ENCODE measurements at places on chromosomes 2 and 18. TPM values are rescaled to one million over a fixed set of nuclear protein-coding genes. Genes with fewer than 3 reads are reported as not detected.
A peak's percentile ranks its signal among the peaks of the same experiment; 100 is the strongest.

Gene SLC19A3
- 36.4 TPM for total RNA-seq

Gene GAL3ST2
- total RNA-seq: 0.51 TPM

- H3K27me3 ChIP-seq: peaks cover 29% of the 10 kb centered on the region
- H3K4me3 ChIP-seq: no peak overlapping the region
- H3K36me3 ChIP-seq: no peaks in the 10 kb centered on the region
Observed at GRCh38 chr2:129379411-129379810, 600.1 kb upstream of the RAB6C start.

Gene RASGRP3
- not detected for total RNA-seq

DNA sequence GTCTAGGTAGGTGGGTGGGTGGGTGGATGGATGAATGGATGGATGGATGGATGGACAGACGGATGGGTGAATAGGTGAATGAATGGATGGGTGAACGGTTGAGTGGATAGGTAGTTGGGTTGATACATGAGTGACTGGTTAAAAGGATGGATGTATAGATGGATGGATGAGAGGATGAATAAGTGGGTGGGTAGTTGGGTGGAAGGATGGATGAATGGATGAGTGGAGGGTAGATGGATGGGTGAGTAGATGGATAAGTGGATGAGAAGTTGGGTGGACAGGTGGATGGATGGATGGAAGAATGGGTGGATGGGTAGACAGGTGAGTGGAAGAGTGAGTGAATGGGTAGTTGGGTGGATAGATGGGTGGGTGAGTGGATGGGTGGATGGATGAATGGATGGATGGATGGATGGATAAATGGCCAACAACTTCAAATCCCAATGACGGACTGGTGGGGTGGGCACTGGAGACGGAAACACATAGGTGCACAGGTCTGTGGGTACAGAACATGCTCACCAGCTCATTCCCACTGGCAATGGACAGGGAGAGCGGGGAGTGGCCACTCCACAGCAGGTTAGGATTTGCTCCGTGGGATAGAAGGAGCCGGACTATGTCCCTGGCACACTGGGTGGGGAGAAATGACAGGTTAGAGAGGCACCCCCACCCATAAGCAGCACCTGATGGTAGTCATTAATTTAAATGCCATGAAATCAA, 48.8 kb downstream of the ANKMY1 start:
- H3K4me3 ChIP-seq: no peak overlapping the region
- no peak overlapping the region for H3K27ac ChIP-seq
- H3K4me1 ChIP-seq: peaks cover under 1% of the 10 kb centered on the region
- peaks cover 6% of the 10 kb centered on the region for H3K36me3 ChIP-seq
- H3K27me3 ChIP-seq: no peaks in the 10 kb centered on the region

DNA sequence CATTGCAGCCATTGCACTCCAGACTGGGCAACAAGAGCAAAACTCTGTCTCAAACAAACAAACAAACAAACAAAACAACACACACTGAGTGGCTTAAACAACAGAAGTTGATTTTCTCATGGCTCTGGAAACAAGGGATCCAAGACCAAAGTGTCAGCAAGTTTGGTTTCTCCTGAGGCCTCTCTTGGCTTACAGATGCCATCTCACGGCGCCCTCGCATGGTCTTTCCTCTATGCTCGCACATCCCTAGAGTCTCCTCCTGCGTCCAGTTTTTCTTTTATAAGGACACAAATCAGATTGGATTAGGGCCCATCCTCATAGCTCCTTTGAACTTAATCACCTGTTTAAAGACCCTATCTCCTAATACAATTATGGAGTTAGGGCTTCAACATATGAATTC, 133.4 kb upstream of the LRRTM1 start:
- no peaks in the 10 kb centered on the region for H3K27me3 ChIP-seq
- peaks cover 16% of the 10 kb centered on the region for H3K4me1 ChIP-seq
- no peaks in the 10 kb centered on the region for H3K36me3 ChIP-seq
- no peak overlapping the region for H3K4me3 ChIP-seq

Gene SNED1
- 2.5 TPM for total RNA-seq

DNA sequence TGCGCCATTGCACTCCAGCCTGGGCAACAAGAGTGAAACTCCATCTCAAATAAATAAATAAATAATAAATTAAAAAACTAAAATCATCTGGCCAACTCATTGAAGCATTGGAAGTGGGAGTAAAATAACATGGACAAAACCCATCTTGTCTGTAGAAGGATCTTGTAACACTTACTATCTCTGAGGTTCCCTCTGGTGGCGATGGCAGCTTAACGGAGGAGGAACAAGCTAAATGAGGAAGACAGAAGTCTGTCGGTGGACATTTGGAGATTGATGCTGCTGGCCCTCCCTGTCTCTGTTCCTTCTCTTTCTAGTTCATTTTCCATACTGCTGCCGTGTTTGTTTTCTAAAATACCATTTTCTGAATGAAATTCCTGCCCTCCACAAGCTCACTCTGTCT, 43.4 kb downstream of the ZCCHC2 start:
- no peaks in the 10 kb centered on the region for H3K4me1 ChIP-seq
- no peak overlapping the region for H3K4me3 ChIP-seq
- no peak overlapping the region for H3K27ac ChIP-seq
- DNase-seq: no peak
- H3K27me3 ChIP-seq: no peaks in the 10 kb centered on the region
- H3K36me3 ChIP-seq: peaks cover 25% of the 10 kb centered on the region

Gene CENPA
- total RNA-seq: 10.7 TPM

DNA sequence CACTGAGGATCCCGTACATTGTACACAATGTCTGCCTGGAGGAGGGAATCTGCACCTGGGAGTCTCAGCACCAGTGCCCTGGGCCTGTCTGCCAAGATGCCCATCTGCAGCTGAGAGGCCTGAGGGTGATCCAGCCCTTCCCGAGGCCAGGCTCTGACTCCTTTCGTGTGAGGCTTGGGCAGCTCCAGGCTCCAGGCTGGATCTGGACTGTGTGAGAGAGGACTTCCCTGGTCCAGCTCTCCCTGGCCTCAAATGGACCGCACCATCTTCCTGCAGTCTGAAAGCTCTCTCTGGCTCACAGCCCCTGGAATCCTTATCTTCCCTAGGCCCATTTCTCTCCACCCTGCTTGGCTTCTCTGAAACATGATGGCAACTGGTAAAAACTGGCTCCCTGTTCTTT, 324.6 kb downstream of the DYSF start:
- peaks cover 17% of the 10 kb centered on the region for H3K27me3 ChIP-seq
- no peak for DNase-seq
- no peaks in the 10 kb centered on the region for H3K4me1 ChIP-seq
- H3K27ac ChIP-seq: no peak overlapping the region

GRCh38 chr2:109275120-109276012, 146.4 kb downstream of the SH3RF3 start:
- peak overlapping the region; percentile 51 for H3K27ac ChIP-seq
- peaks cover 1% of the 10 kb centered on the region for H3K4me1 ChIP-seq
- DNase-seq: no peak
- H3K27me3 ChIP-seq: no peaks in the 10 kb centered on the region
- H3K4me3 ChIP-seq: no peak overlapping the region
- H3K36me3 ChIP-seq: no peaks in the 10 kb centered on the region

DNA sequence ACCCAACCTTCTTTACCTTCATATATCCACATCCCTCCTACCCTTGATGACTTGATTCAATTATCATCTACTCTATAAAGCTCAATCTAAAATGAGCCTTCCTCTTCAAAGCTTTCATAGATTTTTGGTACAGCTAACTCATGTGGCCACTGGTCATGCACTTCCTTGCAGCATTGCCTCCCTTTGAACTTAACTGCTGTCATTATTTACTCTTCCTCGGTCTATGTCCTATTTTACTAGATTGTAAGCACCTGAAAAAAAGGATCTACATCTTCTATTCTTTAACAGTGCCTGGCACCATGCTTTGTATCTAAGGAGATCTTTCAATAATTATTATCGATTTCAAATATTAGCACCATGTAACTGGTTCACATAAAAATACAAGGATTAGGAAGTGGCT, 30.6 kb downstream of the MDH1 start:
- H3K27me3 ChIP-seq: no peaks in the 10 kb centered on the region
- H3K4me3 ChIP-seq: no peak overlapping the region
- H3K36me3 ChIP-seq: peaks cover 2% of the 10 kb centered on the region
- peaks cover 17% of the 10 kb centered on the region for H3K4me1 ChIP-seq

DNA sequence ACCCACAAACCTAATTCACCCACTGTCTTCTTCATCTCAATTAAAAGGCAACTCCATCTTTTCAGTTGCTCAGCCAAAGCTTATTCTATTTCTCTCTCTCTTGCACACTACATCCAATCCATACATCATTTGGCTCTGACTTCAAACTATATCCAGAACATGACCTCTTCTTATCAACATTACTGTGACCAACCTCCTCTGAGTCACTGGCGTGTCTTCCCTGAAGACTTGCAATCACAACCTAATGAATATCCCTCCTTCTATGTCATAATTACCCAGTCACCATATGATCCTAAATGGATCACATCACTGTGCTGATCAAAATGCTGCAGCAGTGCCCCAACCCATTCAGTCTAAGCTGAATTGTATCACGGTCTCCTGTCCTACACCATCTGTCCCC, 22.6 kb upstream of the SULT1C3 start:
- H3K4me3 ChIP-seq: no peak overlapping the region
- H3K4me1 ChIP-seq: peaks cover 2% of the 10 kb centered on the region
- H3K36me3 ChIP-seq: peaks cover 9% of the 10 kb centered on the region
- H3K27me3 ChIP-seq: no peaks in the 10 kb centered on the region
- no peak overlapping the region for H3K27ac ChIP-seq
- DNase-seq: no peak

DNA sequence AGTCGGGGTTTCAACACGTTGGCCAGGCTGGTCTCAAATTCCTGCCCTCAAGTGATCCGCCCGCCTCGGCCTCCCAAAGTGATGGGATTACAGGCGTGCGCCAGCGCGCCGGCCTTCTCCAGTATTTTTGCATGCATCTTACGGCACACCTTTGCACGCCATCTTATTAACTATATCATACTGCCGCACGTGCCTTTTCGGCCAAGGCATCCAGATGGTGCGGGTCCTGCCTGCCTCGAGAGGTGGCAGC, 765 bp upstream of the ING5 start:
- H3K36me3 ChIP-seq: peaks cover 14% of the 10 kb centered on the region
- peak overlapping the region; percentile 97 for H3K27ac ChIP-seq
- H3K27me3 ChIP-seq: no peaks in the 10 kb centered on the region
- no peak for DNase-seq

GRCh38 chr2:118322406-118322805, 234.1 kb downstream of the INSIG2 start:
- H3K27ac ChIP-seq: no peak overlapping the region
- peaks cover 22% of the 10 kb centered on the region for H3K4me1 ChIP-seq
- no peak for DNase-seq

DNA sequence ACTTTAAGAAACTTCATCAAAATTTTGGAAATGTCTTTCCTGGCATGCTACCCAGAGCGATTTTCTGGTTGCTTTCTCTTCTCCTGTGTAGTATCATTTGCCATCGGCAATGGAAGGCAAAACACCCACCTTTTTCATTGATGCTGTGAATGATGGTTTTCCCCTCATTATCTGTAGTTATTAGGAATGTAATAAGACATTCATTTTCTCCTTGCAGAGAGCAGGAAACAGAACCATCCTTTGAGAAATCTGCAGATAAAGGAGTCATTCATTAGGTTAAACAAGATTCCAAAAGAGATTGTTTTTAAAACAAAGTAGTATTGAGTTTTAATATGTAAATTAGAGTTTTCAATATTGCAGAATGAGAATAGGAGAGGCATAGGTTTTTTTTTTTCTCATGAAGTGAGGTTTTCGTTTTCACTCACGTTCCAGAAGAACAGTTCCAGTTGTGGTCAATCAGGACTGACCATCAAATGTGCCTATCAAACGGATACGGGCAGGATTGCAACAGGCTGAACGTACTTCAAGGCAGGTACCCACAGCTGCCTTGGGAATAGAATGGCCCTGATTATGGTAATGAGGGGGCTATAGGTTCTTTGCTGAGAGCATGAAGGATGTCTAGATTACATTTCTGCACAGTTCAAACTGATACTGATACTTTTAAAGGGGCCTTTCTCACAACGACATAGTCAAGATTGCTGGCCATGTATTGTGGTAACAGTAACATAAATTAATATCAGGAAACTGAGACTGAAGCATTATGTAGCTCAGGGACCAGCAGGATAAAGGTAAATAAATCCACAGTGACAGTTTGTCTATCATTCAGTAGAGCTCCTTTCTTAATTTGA, 49.8 kb upstream of the PLA2R1 start:
- no peak overlapping the region for H3K27ac ChIP-seq
- H3K4me3 ChIP-seq: no peak overlapping the region
- no peaks in the 10 kb centered on the region for H3K4me1 ChIP-seq

GRCh38 chr2:218003281-218003944, 618 bp upstream of the TNS1 start:
- H3K27ac ChIP-seq: no peak overlapping the region
- H3K27me3 ChIP-seq: peaks cover 38% of the 10 kb centered on the region
- no peak for DNase-seq
- H3K4me1 ChIP-seq: peaks cover 3% of the 10 kb centered on the region
- H3K4me3 ChIP-seq: no peak overlapping the region
- no peaks in the 10 kb centered on the region for H3K36me3 ChIP-seq

DNA sequence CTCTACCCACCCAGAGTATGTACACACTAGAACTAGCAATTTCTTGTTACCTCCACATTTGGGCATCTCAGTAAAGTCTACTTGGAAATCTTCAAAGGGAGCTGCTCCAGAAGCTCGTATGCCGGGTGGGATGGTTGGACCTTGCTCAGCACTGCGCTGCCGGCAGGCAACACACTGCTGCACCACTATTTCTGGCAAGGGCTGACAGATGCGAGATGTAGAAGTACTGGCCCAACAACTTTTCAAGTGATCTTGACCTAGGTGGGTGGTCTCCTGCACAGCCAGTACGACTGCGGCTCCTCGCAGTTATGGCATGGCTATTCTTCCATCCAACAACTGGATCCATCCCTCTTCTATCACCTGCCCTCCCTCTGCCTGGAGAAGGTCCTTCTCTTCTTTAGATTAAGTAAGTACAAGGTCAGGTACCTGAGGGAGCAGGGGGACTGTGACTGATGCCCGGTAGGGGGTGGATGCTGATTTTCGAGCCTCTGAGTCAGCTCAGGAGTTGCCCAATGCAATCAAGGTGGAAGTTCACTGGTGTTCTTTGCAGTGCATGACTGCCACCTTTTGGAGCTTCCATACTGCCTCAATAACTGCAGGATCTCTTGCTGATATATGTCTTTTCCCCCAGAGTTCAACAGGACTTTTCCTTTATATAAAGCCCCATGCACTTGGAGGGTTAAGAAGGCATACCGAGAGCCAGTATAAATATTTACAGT, 100.4 kb upstream of the SLC1A4 start:
- no peaks in the 10 kb centered on the region for H3K27me3 ChIP-seq
- no peaks in the 10 kb centered on the region for H3K36me3 ChIP-seq
- no peak for DNase-seq
- H3K4me1 ChIP-seq: no peaks in the 10 kb centered on the region

Gene NETO1
- total RNA-seq: 52.4 TPM

DNA sequence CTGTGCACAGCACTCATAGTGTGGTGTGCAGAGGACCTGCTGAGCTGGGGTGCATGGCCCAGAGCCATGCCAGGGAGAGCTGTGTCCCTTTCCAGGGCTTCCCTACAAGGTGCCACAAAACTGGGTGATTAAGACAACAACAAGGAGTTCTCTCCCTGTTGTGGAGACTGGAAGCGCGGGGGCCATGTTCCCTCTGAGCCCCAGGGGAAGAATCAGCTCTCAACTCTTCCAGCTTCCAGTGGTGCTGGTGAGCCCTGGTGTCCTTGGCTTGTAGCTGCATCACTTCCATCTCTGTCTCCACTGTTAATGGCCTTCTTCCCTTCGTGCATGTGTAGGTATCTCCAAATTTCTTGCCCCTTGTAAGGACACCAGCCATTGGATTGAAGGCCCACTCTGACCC, 73.3 kb downstream of the CABLES1 start:
- H3K36me3 ChIP-seq: peaks cover 7% of the 10 kb centered on the region
- no peak for DNase-seq

Measured in progenitor cell of endocrine pancreas (in vitro differentiated cells).